Spleen (tissue), 13 donors: ENCODE measurements at places on chromosomes 5 and 9. TPM values are rescaled to one million over a fixed set of nuclear protein-coding genes. Genes with fewer than 3 reads are reported as not detected.
A peak's percentile ranks its signal among the peaks of the same experiment; 100 is the strongest.

DNA sequence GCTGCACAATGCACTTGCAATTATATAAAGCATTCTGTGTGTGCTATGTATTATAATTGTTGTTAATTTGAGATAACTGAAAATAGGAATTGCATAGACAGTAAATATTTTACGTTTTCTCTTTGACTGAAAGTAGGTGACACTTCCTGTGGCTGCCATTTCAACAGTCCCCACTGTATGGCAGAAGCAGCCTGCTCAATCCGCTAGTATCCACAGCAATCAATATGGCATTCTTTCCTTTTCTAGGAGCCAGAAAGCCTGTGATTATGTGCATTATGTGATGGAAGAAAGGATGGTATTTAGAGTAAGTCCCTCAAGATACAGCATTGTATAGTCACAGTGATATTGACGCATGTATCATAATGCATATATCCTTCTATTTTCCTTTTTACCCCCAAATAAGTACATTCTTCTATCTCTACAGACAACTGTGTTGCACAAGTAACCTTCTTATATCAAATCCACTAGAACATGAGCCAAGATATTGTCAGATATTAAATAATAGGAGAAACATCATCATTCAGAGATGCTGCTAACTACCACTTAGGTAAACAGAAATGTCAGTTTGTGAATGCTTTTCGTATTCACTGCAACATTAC, 59.7 kb downstream of the CARTPT start:
- no peak overlapping the region for H3K4me3 ChIP-seq
- no peak for DNase-seq
- H3K27me3 ChIP-seq: no peaks in the 10 kb centered on the region
- peaks cover 16% of the 10 kb centered on the region for H3K4me1 ChIP-seq
- H3K36me3 ChIP-seq: no peaks in the 10 kb centered on the region

DNA sequence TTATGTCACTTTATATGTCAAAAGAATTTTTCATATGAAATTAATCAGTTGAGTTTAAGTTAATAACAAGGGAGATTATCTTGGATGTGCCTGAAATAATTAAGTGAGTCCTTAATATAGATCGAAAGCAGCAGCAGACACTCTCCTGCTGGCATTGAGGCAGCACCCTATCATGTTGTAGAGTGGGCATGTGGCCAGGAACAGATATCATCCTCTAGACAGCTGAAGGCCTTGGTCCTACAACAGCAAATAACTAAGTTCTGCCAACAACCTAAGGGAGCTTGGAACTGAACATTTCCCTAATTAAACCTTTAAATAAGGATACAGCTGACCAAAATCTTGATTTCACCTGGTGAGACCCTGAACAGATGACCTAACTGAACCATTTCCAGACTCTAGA, 25.8 kb upstream of the UGT3A1 start:
- no peaks in the 10 kb centered on the region for H3K27me3 ChIP-seq
- no peak overlapping the region for H3K27ac ChIP-seq
- H3K36me3 ChIP-seq: no peaks in the 10 kb centered on the region
- no peak for DNase-seq

GRCh38 chr9:6188466-6188865, 27.1 kb upstream of the IL33 start:
- no peak overlapping the region for H3K27ac ChIP-seq
- no peaks in the 10 kb centered on the region for H3K36me3 ChIP-seq
- DNase-seq: no peak

- peaks cover 9% of the 10 kb centered on the region for H3K4me1 ChIP-seq
- H3K4me3 ChIP-seq: no peak overlapping the region
- H3K27ac ChIP-seq: no peak overlapping the region
Measured at GRCh38 chr5:1165864-1166263, 35.5 kb upstream of the SLC6A19 start.

- H3K4me3 ChIP-seq: no peak overlapping the region
- no peak for DNase-seq
- no peaks in the 10 kb centered on the region for H3K36me3 ChIP-seq
Measured at GRCh38 chr9:115353681-115354080, 235.7 kb upstream of the TNC start.

GRCh38 chr9:104923289-104923688, 4.7 kb downstream of the ABCA1 start:
- H3K27me3 ChIP-seq: peaks cover 17% of the 10 kb centered on the region
- H3K4me1 ChIP-seq: peaks cover 100% of the 10 kb centered on the region
- no peak overlapping the region for H3K4me3 ChIP-seq
- peak overlapping the region; percentile 12 for H3K27ac ChIP-seq
- no peak for DNase-seq

- H3K27ac ChIP-seq: no peak overlapping the region
- DNase-seq: no peak
- H3K4me3 ChIP-seq: no peak overlapping the region
- H3K36me3 ChIP-seq: peaks cover 5% of the 10 kb centered on the region
Measured at GRCh38 chr5:74810915-74811314, 43.9 kb downstream of the NSA2 start.

- H3K27ac ChIP-seq: no peak overlapping the region
- peaks cover 21% of the 10 kb centered on the region for H3K27me3 ChIP-seq
- H3K36me3 ChIP-seq: no peaks in the 10 kb centered on the region
- no peak for DNase-seq
Measured at GRCh38 chr9:69824499-69825252, 4.1 kb downstream of the CFAP95 start.

- H3K4me1 ChIP-seq: peaks cover 2% of the 10 kb centered on the region
- H3K36me3 ChIP-seq: no peaks in the 10 kb centered on the region
- H3K27me3 ChIP-seq: no peaks in the 10 kb centered on the region
- no peak for DNase-seq
- no peak overlapping the region for H3K27ac ChIP-seq
Measured at GRCh38 chr5:148620696-148621095, 33.6 kb downstream of the HTR4 start.

- no peaks in the 10 kb centered on the region for H3K36me3 ChIP-seq
- H3K27ac ChIP-seq: no peak overlapping the region
- no peak overlapping the region for H3K4me3 ChIP-seq
- peaks cover 24% of the 10 kb centered on the region for H3K4me1 ChIP-seq
- no peaks in the 10 kb centered on the region for H3K27me3 ChIP-seq
Measured at GRCh38 chr9:133456409-133456808, 3.4 kb upstream of the CACFD1 start.

GRCh38 chr9:91102269-91102668, 259.4 kb downstream of the AUH start:
- DNase-seq: no peak
- no peaks in the 10 kb centered on the region for H3K36me3 ChIP-seq
- no peak overlapping the region for H3K27ac ChIP-seq

DNA sequence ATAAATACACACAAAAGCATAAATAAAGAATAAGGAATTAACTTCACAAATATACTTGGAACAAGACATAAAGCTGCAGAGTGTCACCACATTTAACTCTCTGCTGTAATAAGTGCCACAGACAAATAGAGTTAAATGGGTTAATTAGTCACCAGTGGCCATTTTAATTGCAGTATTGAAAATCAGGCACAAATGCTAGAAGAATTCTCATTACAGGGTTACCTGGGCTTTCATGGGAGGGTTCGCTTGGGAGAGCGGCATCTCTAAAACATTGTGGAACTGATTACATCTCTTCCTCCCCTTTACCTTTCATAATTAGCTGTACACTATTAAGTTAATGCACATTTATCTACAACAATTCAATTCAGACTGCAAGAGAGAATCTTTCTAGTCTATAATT, 505.3 kb upstream of the DAP start:
- DNase-seq: no peak
- no peaks in the 10 kb centered on the region for H3K4me1 ChIP-seq
- no peak overlapping the region for H3K27ac ChIP-seq
- H3K4me3 ChIP-seq: no peak overlapping the region
- no peaks in the 10 kb centered on the region for H3K36me3 ChIP-seq

DNA sequence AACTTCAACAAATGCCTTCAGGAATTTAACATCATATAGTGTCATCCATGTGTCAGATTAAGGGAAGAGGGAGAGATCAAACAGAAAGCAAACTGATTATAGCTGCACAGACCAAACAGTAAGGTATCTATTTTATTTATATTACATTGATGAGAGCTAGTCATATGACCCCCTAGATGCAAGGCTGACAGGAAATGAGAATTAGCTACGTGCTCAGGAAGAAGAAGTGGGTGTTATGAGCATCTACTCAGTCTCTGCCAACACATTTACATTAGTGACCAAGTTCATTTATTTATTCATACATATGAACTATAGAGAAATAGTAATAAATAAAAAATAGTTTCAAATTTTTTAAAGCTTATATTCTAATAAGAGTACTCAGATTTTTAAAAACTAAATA, 787.3 kb downstream of the KCTD16 start:
- H3K27me3 ChIP-seq: no peaks in the 10 kb centered on the region
- DNase-seq: no peak
- H3K36me3 ChIP-seq: no peaks in the 10 kb centered on the region
- no peak overlapping the region for H3K4me3 ChIP-seq
- no peaks in the 10 kb centered on the region for H3K4me1 ChIP-seq
- no peak overlapping the region for H3K27ac ChIP-seq

DNA sequence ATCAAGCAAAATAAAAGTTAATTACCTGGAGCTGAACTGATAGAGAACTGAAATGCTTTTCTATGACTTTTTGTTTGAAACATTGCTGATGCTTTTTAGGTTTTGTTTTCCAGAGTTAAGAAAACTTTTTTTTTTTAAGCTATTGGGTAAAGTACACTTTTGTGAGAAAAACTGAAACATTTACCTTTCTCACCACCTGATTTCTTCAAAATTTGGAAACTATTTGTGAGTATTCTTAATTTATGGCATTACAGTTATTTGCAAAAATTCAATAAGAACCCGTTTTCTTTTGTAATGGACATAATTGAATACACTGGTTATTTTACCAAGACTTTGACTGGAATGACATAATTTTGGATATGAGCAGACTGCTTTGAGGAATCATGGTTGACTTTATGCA, 6.6 kb downstream of the C9orf153 start:
- no peak overlapping the region for H3K4me3 ChIP-seq
- no peak overlapping the region for H3K27ac ChIP-seq
- no peaks in the 10 kb centered on the region for H3K27me3 ChIP-seq

DNA sequence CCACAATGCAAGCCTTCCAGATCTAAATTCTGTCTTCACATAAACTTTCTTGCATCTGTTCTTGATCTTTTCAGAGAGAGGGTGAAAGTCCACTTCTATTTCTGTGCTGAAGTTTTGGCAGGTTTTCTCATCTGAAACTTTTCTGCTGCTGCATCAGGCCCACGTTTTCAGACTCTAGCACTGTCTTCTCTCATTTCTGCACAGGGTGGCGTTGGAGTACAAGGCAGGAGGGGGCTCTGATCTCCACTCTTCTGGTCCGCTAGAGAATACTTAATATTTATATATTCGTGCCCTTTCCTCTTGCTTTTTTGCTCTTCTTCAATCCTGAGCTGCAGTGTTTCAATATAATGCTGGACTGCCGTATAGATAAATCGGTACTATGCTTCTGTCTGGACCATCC, 204.0 kb upstream of the PRDM9 start:
- no peak overlapping the region for H3K27ac ChIP-seq
- no peaks in the 10 kb centered on the region for H3K4me1 ChIP-seq
- no peak for DNase-seq
- H3K27me3 ChIP-seq: no peaks in the 10 kb centered on the region
- H3K36me3 ChIP-seq: no peaks in the 10 kb centered on the region

GRCh38 chr5:77033338-77033737, 3.1 kb downstream of the AGGF1 start:
- no peak overlapping the region for H3K27ac ChIP-seq
- H3K36me3 ChIP-seq: no peaks in the 10 kb centered on the region
- H3K4me1 ChIP-seq: peaks cover 42% of the 10 kb centered on the region
- no peaks in the 10 kb centered on the region for H3K27me3 ChIP-seq

- H3K4me3 ChIP-seq: peak overlapping the region; percentile 89
- DNase-seq: no peak
- H3K4me1 ChIP-seq: peaks cover 7% of the 10 kb centered on the region
Measured at GRCh38 chr9:34328500-34328986, 525 bp downstream of the KIF24 start.

- no peak for DNase-seq
- no peak overlapping the region for H3K4me3 ChIP-seq
- no peak overlapping the region for H3K27ac ChIP-seq
- H3K36me3 ChIP-seq: no peaks in the 10 kb centered on the region
Measured at GRCh38 chr5:138844812-138845513, 30.2 kb downstream of the LRRTM2 start.

GRCh38 chr5:83281658-83282057, 189.9 kb upstream of the VCAN start:
- no peaks in the 10 kb centered on the region for H3K36me3 ChIP-seq
- H3K4me1 ChIP-seq: no peaks in the 10 kb centered on the region
- no peaks in the 10 kb centered on the region for H3K27me3 ChIP-seq
- H3K4me3 ChIP-seq: no peak overlapping the region
- DNase-seq: no peak

- H3K27me3 ChIP-seq: no peaks in the 10 kb centered on the region
- peaks cover 44% of the 10 kb centered on the region for H3K4me1 ChIP-seq
- DNase-seq: peak; percentile 98
- peak within 1 kb of the TSS; percentile 82 for H3K27ac ChIP-seq
Measured at GRCh38 chr9:135907431-135908092, at the start of gene CAMSAP1. TSS of gene CAMSAP1 (minus strand) at chr9:135907546. CDS start at chr9:135907159, 387 bp downstream.

- no peaks in the 10 kb centered on the region for H3K27me3 ChIP-seq
- H3K4me3 ChIP-seq: no peak overlapping the region
- peaks cover 49% of the 10 kb centered on the region for H3K36me3 ChIP-seq
- H3K27ac ChIP-seq: no peak overlapping the region
Measured at GRCh38 chr5:157359356-157360055, 93.6 kb downstream of the CYFIP2 start.

DNA sequence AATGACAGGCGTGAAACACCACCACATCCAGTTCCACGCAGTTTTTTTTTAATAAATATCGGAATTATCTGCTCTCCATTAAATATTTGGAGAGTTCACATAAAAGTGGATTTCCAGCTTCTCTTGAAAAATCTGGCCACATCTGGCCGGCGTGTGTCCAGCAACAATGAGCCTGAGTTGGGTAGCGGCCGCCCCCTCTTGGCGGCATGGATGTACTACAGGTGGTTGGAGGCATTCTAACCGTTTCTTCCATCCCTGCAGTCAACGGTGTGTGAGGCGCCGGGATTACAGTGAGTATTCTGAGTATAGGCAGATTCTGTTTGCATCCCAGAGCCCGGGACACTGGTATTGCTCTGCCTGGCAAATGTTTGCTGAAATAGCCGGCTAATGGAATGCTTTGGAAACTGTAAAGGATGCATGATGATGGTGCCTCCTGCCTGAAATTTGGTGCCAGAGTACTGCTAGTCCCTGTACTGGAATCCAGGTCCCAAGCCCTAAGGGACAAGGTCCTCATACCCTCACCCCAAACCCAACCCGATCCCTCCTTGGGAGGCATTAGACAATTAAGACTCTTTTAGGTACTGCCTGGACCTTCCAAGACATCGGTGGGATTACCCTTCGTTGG, 13.6 kb upstream of the GM2A start:
- H3K36me3 ChIP-seq: no peaks in the 10 kb centered on the region
- peaks cover 34% of the 10 kb centered on the region for H3K4me1 ChIP-seq
- H3K27ac ChIP-seq: no peak overlapping the region
- no peak overlapping the region for H3K4me3 ChIP-seq
- DNase-seq: peak; percentile 93
- H3K27me3 ChIP-seq: no peaks in the 10 kb centered on the region

Gene IFNA21
- not detected for total RNA-seq

Gene LCN2
- total RNA-seq: 12.2 TPM

Gene NR2F1-AS1
- total RNA-seq: 21.6 TPM

Gene NKD2
- 13.4 TPM for total RNA-seq

Gene PCDHGA4
- total RNA-seq: 2.7 TPM

Gene PTGES2
- 58.5 TPM for total RNA-seq

Gene NXNL2
- not detected for total RNA-seq

Gene TPD52L3
- not detected for total RNA-seq

Gene ZBTB34
- 28.9 TPM for total RNA-seq

Gene CDC42SE2
- 113 TPM for total RNA-seq

Gene PTGES
- 2.5 TPM for total RNA-seq

Gene INSL6
- total RNA-seq: not detected

Gene PCDHB1
- not detected for total RNA-seq

Gene LIFR
- 156 TPM for total RNA-seq
